ENCODE measurements at places on chromosomes 1 and 21.

GRCh38 chr1:223713546-223714420, 1.4 kb downstream of the CAPN2 start:
- no peak for DNase-seq

DNA sequence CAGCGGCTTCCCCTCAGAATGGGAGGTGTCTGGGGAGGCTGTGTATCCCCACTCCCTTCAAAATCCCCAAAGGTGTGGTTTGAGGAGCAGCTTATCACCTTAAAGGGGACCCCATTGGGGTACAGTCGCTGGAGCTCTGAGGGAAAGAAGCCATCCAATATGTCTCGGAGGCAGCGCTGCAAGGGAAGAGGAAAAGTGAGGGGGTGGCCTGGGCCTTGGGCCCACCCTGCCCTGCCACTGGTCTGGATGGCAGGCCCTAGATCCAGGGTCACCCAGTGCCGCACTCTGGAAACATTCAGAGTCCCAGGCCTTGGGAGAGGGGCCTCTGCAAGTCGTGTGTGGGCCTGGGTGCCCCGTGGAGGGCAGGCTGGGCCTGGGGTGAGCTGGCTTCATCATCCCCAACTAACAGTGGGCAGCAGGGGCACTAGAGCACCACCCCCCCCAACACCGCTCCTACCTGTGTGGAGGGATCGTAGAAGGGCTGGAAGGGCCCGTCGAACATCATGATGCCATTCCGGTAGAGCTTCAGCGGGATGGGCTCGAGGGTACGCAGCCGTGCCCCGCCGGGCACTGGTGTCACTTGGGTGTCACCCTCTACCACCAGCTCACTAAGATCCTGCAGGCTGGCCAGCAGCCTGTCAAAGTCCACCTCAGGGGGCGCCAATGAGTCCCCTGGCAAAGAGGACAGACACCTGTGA, 5.6 kb downstream of the SH3BGRL3 start:
- no peak for DNase-seq

- DNase-seq, result no peak
Observed at GRCh38 chr1:156766298-156767100, 836 bp upstream of the PRCC start.

DNA sequence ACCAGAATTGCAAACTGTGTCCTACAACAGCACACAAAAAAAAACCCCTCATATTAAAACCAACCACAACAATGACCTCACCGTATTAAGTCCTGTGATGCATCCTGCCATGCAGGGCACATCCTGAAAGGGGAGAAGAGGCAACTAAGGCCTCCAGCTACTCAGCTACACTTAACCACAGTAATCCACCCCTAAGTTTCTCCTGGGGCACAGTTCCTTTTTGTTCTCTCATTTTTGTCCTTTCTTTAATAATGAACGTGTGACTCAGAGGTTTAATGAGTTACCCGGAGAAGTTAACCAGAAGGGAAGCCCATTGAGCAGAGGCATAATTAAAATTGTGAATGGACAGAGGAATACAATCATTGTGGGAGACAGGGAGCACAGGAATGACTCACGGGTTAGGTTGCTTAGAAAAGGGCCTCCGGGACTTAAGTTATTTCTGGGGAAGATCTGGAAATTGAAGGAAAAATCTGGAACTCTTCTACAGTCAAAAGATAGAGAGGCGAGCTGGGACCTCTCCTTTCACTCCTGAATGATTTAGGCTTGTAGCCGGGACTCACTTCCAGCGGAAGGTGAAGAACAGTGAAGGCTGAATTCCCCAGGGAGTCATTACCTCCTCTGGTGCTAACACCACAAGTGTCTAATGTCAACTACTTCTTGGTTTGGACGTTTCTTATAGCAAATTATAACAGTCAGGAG, 36.9 kb upstream of the HIVEP3 start:
- no peak for DNase-seq

DNA sequence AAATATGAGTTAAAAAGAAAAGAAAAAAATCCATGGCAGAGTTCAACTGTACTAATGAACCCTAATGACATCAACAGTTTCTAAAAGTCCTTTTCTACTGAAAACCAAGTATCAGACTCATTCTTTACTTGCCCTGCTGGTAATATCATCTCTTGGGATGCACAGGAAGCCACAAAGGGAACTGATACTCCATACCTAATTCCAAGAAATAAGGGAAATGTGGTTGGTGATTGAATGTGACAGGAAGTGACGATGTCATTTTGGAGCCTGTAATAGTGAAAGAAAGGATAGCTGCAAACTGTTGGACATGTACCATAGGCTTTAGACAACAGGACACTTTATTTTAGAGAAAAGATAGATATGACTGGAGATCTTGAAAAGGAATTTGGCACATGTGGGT, 98.7 kb upstream of the VAV3 start:
- DNase-seq, result no peak

GRCh38 chr1:211825980-211826379, 4.6 kb downstream of the LPGAT1 start:
- DNase-seq, result no peak

GRCh38 chr1:202074985-202075384, 47.7 kb upstream of the GPR37L1 start:
- DNase-seq, result no peak

Measured in stimulated activated CD4-positive, alpha-beta T cell treated with anti-CD3 and anti-CD28 coated beads, Interleukin-1b, Interleukin-23, amount 100 ng/mL, for 1 hour (primary cell).